Kidney epithelial cell (primary cell): ENCODE measurements at places on chromosomes 13 and 19.
A peak's percentile ranks its signal among the peaks of the same experiment; 100 is the strongest.

DNA sequence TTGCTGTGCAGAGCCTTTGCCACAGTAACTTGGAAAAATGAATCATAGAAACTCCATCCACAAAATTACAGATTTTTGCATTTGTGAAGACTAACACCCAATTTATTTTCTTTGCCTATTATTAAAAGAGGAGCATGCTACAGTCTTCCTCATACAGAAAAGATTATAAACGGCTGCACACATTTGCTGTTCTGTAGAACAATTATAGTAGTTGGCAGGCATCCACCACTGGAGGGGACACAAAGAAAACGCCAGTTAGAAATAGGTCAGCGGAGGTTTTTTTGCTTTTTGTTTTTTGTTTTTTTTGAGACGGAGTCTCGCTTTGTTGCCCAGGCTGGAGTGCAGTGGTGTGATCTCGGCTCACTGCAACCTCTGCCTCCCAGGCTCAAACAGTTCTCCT lies 51.6 kb downstream of the SACS start:
- no peak for DNase-seq

- DNase-seq, result no peak
Measured at GRCh38 chr13:73571376-73571775, 512.6 kb downstream of the KLF5 start.

GRCh38 chr13:48175185-48175584 lies 57.8 kb upstream of the ITM2B start:
- DNase-seq, result no peak

DNA sequence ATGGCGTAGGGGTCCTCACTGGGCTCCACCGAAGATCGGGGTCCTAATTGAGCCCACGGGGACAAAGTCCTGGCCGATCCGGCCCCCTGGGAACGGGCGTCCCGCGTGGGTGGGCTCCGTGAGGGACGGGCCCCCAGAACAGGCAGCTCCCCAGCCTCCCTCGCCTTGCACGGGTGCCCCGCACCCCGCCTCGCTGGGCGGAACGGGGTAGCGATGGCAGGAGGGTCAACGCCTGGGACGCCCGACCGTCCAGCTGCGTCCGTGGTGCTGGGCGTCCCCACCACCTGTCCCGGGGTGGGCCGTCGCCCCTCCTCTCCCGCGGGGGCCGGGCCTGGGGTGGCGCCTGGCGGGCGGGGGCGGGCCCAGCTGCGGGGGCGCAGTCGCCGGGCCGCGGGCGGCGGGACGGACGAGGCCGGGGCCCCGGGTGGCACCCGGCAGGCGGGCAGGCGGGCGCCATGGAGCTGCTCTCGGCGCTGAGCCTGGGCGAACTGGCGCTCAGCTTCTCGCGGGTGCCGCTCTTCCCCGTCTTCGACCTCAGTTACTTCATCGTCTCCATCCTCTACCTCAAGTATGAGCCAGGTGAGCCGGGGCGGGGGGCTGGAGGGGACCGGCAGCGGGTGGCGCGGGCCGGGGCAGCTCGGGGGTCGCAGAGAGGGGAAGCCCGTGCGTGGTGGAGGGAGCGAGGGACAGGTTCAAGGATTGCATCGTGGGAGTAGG lies at the start of gene TMEM38A:
TSS of gene TMEM38A (plus strand) at position 377 of the 717 bp plus-strand sequence. CDS start at position 456, 79 bp downstream.
- no peak for DNase-seq

DNA sequence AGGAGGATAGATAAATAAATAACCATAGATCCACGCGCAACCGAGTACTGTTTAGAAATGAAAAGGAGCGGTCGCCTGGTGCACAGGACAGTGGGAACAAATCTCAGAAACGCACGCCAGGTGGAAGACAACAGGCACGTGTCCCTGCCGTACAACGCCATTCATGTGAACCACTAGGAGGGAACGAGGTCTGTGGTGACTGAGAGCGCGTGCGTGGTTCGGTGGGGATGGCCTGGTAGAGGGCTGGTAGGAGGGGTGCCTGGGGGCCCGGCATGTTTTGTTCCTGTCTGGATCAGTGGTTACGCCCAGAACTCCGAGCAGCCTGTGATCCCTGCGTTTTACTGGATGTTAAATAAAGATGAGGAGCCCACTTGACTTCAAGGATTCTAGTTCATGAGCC lies 111.9 kb downstream of the KDM4B start:
- DNase-seq, result no peak

- peak; percentile 43 for DNase-seq
Measured at GRCh38 chr13:108315273-108315672, 45.8 kb downstream of the TNFSF13B start.

- DNase-seq, result no peak
Measured at GRCh38 chr19:34366738-34367623, 2.0 kb downstream of the GPI start.

- DNase-seq, result no peak
Measured at GRCh38 chr13:26558987-26559386, 1.5 kb downstream of the WASF3 start.

- no peak for DNase-seq
Measured at GRCh38 chr19:9431475-9431874, 3.9 kb downstream of the ZNF266 start.

DNA sequence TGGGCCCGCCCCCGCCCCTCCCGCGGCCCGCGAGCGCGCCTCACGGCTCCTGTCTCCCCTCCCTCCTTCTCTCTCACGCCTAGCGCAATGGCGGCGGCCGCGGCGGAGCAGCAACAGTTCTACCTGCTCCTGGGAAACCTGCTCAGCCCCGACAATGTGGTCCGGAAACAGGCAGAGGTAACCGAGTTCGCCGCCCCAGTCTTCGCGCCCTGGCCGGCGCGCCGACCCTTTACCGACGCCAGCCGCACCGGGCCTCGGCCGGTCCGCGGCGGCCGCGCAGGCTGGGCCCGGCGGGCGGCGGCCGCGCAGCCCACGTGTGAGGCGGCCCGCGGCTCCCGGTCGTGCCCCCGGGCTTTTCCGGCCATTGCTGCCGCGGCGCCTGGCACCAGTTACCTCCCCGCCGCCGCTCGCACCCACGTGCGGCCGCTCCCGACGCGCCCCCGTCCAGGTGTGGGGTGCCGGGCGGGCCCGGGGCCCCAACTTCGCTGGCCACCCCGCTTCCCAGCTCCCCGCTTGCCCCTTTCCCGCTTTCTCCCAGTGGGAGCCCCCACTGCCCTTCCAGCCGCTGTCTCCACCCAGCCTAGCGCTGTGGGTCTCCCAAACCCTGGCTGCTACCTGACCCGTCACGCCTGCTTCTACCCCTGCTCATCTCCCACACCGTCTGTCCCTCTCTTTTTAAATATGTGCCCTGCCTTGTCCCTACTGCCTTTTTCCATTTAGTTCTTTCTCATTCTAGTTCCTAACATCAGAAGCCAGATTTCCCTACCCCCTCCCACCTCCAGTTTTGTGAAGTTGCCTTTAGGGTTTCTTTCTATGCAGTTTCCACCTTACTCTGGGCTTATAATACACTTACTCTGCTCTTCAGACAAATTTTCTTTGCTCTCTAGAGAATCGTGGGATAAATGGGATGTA lies 23.4 kb downstream of the IPO5 start:
- DNase-seq, result no peak
